ENCODE measurements at places on chromosomes 1 and 21.

DNA sequence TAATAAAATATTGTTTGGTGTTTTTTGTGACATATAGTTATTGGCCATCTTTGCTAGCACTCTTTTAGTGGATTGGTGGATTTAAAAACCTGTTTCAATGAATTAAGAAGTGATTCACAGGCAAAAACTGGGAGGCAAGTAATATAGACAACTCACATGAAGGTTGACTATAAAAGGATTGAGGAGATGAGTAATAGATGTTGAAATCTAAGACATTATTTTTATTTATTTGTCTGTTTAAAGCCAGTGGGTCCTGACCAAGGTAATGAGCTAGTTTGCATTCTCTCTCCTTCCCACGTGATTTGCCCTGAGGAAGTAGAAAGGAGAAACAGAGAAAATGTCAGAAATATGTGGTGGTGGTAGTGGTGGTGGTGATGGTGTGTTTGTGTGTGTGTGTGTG lies 351.5 kb upstream of the ZP4 start:
- DNase-seq = no peak

- no peak for DNase-seq
Observed at GRCh38 chr1:245074232-245074747, 80.5 kb upstream of the KIF26B start.

- DNase-seq = no peak
Observed at GRCh38 chr1:68107771-68108170, 57.3 kb upstream of the DIRAS3 start.

DNA sequence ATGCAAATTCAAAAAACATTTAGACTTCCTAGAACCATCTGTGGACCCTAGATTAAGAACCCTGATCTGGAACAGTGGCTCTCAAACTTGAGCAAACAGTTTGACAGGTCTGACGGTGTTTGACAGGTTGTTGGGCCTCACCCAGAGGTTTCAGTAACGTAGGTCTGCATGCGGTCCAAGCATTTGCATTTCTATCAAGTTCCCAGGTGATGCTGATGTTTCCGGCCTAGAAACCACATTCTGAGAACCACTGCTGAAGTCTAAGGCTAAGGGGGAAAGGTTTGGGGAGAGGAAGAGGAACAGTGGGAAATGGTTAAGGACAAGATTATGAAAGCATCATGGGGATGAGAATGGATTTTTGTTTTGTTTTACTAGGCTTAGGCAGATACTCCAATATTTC lies 48.6 kb downstream of the MDM4 start:
- no peak for DNase-seq

- DNase-seq = no peak
Observed at GRCh38 chr1:168893359-168893801, 164.4 kb upstream of the DPT start.

GRCh38 chr1:96559707-96560596 lies 161.6 kb upstream of the PTBP2 start:
- no peak for DNase-seq

DNA sequence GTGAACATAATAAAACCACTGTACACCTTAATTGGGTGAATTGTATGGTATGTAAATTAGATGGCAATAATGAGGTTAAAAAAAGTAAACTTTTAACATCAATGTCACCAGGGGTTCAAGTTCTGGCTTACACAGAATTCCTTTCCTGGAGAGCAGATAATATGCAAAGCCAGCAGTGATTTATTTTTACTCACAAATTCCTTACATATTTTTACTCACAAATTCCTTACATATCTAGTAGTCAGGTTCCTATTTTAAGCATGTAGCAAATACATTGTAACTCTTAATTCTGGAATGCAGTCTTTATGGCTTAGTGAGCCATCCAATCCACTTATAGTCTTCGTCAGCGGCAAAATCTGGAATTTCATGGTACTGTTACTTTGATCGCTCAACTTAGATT lies 1.3 kb upstream of the UBE4B start:
- no peak for DNase-seq

GRCh38 chr1:42815941-42816584 lies 859 bp upstream of the ERMAP start:
- DNase-seq = no peak

DNA sequence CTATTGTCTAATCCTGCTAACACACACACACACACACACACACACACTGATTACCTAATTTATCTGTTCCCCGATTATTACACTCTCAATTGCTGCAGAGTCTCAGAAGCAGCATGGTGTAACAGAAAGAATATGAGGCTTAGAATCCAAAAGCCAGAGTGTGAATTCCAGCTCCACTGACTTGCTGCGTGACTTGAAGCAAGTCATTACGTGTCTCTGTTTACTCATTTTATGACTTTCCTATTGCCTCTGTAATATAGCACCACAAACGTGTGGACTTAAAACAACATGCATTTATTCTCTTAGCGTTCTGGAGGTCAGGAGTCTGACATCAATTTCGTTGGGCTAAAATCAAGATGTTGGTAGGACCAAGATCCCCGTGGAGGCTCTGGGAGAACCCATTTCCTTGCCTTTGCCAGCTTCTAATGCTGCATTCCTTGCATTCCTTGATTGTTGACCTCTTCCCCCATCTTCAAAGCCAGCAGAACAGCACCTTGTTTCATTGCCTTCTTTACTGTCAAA lies 55.9 kb upstream of the ATP5PO start:
- DNase-seq = no peak

DNA sequence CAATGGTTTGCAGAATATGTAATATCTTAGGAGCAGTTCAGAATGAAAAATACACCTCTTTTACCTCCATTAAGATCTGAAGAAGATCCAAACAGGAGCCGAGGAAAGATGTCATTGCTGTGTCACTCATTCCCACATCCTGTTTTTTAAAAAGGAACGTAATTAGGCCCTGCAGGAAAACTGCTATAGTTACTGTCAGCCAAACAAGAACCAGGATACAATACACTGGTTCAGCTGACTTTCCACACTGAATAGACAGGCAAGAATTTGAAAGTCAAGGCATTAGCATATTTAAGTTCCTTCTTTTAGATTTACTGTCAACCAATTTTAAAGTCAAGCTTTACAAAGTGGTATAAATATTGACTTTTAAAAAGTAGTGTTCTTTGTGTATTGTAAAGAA lies 63.8 kb downstream of the IARS2 start:
- no peak for DNase-seq

DNA sequence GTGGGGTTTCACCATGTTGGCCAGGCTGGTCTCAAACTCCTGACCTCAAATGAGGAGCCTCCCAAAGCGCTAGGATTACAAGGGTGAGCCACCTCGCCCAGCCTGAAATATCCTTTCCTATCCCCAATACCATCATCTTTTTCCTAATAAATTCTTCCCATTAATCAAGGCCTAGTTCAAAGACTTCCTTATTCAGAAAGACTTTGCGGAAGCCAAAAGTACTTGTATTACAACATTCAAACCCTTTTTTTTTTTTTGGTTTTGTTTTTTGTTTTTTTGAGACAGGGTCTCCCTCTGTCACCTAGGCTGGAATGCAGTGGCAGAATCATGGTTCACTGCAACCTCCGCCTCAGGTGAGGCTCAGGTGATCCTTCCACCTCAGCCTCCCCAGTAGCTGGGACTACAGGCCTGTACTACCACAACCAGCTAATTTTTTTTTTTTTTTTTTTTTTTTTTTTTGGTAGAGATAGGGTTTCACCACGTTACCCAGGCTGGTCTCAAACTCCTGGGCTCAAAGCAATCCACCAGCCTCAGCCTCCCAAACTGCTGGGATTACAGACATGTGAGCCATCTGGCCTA lies 7.6 kb downstream of the SLC19A2 start:
- no peak for DNase-seq

- DNase-seq = no peak
Observed at GRCh38 chr1:158147869-158148268, 32.8 kb upstream of the CD1D start.

DNA sequence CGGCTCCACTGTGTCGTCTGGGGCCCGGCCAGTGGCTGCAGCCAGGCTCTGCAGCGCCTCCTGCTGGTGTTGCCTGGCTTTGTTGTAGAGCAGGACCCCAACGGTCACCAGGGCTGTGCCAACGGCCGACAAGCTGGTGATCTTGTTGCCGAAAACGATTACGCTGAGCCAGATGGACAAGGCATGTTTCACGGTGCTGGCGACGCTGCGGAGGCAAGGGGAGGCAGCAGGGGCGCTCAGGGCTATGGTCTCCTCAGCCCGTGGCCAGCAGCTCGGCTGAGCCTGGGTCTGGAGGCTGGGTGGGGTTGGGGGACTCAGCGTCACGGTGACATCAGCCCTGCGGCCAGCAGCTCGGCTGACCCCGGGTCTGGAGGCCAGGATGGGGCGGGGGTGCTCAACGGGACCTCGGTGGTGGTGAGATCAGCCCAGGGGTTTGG lies 7.0 kb upstream of the CDK11B start:
- no peak for DNase-seq

GRCh38 chr1:82318921-82319320 lies 518.2 kb downstream of the ADGRL2 start:
- no peak for DNase-seq

- no peak for DNase-seq
Observed at GRCh38 chr1:75438355-75438754, 172.6 kb downstream of the SLC44A5 start.

GRCh38 chr21:18991846-18992245 lies 588.3 kb upstream of the TMPRSS15 start:
- DNase-seq = no peak

- DNase-seq = no peak
Observed at GRCh38 chr1:29650041-29650400, 413.7 kb downstream of the PTPRU start.

DNA sequence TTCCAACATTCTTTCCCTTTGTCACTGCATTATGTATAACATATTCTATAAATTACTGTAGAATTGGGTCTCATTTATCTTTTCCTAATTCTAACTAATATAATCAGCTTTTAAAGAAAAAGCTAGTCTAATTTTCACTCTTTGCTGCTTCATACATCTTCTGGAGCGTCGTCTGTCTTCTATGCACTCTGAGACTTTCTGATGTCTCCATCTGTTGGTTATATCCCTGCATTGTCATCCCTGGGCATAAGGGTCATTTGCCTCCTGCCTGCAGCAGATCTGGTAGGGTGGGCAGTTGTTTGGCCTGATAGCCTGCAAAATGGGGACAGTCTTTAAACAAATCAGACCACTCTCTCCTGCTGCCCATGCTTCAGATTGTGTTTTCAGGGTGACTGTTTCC lies 40.8 kb upstream of the DYNLT5 start:
- DNase-seq = no peak

GRCh38 chr1:98794196-98794886 lies 132.8 kb downstream of the SNX7 start:
- peak; percentile 5 for DNase-seq

GRCh38 chr1:7432102-7432899 lies 338.8 kb upstream of the VAMP3 start:
- DNase-seq = peak; percentile 44

GRCh38 chr1:196690582-196690981 lies 38.7 kb downstream of the CFH start:
- DNase-seq = no peak

DNA sequence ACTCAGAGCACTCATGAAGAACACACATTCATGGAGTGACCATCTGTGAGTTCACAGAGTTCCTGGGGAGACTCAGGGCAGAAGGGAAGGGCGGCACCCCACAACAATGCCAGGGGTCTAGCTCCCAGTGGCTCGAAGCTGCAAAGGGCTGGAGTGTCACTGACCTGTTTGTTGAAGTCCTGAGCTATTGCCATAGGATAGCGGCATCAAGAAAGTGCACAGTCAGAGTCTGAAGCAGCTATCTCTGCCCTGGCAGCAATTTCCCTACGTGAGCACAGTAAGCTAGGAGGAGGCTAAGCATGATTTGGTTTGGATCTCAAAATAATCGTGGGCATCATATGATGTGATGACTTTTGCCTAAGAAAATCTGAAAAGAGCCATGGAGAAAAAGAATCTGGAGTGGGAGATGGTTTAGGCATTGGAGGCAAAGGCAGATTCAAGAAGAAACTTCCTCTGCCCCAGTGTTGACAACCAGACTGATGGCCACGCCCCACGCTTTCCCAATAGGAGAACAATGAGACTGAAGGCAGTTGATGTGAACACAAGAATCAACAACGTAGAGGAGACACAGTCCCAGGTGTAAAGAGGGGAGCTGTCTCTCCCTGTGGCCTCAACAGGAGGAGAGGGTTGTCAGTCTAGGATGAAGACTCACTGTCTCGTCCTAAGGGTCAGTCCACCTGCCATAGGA lies 100.0 kb upstream of the SLC25A33 start:
- DNase-seq = no peak

GRCh38 chr1:3457910-3458883 lies 3.7 kb downstream of the ARHGEF16 start:
- no peak for DNase-seq

GRCh38 chr1:177567393-177567792 lies 396.6 kb downstream of the BRINP2 start:
- DNase-seq = no peak

Measured in NCI-H1092 (cell line).